ENCODE measurements at places on chromosomes 6 and 20.

- no peak for DNase-seq
Measured at GRCh38 chr20:32301719-32302506, 24.5 kb downstream of the KIF3B start.

GRCh38 chr20:22834651-22835256, 200.4 kb upstream of the SSTR4 start:
- DNase-seq = no peak

GRCh38 chr6:138765896-138766655, 7.5 kb upstream of the CCDC28A start:
- no peak for DNase-seq

- DNase-seq = no peak
Measured at GRCh38 chr6:166497087-166497899, 89.2 kb downstream of the RAMACL start.

DNA sequence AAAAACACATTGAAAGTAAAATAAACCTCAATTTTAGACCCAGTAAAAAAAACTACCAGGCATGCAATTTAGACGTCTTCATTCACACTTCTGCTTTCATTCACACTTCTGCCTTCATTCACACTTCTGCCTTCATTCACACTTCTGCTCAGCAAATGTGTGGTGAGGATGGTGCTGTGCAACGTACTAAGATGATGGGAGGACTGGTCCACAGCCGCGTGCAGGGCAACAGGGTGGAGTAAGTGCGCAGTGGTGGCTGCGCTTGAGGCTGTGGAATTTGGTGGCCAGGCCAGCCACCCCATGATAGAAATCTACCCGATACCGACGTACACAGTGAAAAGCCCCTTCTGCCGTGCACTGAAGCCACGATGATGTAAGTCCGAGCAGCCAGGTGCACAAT, 114.3 kb upstream of the CD93 start:
- no peak for DNase-seq

GRCh38 chr6:45500924-45501816, 123.4 kb upstream of the SUPT3H start:
- DNase-seq = no peak

- no peak for DNase-seq
Measured at GRCh38 chr6:71886184-71887005, at the start of gene RIMS1. RIMS1 (plus strand) TSS chr6:71886550; CDS start chr6:71887024, 474 bp downstream.

DNA sequence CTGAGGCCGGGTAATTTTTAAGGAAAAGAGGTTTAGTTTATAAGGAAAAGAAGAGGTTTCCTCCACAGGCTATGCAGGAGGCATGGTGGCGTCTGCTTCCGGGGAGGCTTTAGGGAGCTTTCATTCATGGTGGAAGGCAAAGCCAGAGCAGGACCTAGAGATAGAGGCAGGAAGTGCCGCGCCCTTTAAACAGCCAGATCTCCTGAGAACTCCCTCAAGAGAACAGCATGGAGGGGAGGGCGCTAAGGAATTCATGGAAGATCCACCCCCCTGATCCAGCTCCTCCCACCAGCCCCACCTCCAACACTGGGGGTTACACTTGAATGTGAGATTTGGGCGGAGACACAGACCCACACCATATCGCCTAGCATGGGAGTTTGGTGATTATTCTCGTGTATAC, 13.9 kb upstream of the DACT2 start:
- no peak for DNase-seq

Data from activated naive CD8-positive, alpha-beta T cell treated with anti-CD3 and anti-CD28 coated beads, Interleukin-2, amount 50 U/mL, for 16 hours (primary cell).